ENCODE measurements at places on chromosomes 5 and 9.

- DNase-seq = no peak
Measured at GRCh38 chr5:119928974-119929373, 299.6 kb downstream of the FAM170A start.

GRCh38 chr9:115416299-115416698 lies 298.3 kb upstream of the TNC start:
- DNase-seq = no peak

- DNase-seq = no peak
Measured at GRCh38 chr5:4065472-4066320, 470.1 kb downstream of the IRX1 start.

DNA sequence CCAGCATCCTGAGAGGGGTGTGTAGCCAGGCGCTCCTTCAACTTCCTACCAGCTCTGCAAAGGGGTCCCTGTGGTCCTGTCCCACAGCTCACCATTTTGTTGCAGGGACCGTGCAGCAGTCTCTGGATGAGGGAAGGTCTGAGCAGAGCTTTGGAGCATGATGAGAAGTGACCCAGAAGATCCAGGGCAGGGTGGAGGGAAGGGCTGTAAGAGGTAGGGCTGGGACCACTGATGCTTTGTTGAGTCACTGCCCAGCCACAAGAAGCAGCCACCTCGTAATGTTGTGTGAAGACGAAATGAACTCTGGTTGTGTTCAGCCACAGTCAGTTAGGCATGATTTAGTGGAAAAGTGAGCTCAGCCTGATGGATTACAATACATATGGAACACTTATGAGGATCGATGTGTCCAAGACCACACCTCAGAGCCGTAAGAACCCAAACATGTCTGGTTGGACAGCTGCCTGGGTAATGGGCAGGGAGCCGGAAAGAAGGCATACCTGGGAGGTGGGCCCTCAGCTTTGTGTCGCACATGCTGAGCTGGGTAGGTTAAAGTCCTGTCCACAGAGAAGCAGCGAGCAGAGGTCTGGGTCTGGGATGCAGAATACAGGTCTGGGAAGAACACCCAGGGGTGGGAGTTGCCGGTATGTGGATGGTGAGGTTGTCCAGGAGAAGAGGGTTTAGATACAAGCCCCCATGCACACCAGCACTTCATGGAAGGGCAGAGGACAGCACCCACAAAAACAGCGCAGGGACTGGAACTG lies 250.1 kb downstream of the GADD45G start:
- no peak for DNase-seq

DNA sequence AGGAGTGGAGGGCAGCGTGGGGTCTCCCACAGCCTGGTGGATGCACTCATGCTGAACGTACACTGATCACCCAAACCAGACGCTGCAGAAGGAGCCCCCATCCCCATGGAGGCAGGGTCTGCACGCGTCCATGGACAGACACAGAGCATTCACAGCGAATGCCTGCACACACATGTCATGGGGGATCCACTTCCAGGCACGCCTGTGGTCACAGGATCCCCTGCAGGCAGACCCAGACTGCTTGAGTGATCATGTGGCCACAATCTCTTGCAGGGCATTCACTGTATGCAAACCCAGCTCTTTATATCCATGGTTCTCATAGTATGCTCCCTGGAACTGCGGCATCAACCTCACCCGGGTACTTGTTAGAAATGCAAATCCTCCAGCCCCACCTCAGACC lies 5.4 kb downstream of the SNCB start:
- DNase-seq = no peak

DNA sequence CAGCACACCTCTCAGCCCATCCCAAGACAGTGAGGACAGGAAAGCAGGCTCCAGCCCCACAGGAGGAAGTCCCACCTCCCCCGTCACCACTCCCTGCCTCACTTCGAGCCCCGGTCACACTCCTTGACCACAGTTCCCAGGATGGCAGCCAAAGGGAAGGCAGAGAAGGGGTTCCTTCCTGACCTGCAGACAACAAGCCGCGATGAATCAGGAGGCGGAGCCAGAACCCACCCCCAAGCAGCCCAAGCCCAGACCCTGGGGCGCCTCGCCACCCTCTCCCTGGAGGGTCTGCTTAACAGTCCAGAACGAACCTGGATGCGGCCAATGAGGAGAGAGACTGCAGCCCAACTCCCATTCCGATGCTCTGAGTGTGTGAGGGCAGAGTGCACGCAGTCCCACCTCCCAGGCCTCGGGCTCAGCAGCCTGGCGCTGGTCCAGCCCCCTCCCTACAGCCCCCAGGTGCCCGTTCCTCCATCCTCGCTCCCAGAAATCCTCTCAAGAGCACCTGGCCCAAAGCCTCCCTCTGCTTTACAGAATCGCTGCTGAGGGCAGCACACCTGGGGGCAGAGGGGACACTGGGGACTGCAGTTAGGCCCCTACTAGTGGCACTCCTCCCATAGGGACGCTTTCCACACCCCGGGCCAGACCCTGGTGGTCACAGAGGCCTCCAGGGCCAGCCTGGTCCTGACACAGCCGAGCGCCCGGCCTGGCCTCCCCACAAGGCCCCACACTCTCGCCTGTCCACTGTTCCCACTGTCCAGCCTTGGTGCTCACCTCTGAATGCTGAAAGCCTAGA lies 69.6 kb upstream of the LRRTM2 start:
- no peak for DNase-seq

- DNase-seq = no peak
Measured at GRCh38 chr5:83914662-83915418, 194.2 kb upstream of the HAPLN1 start.

Data from stimulated activated CD8-positive, alpha-beta memory T cell treated with anti-CD3 and anti-CD28 coated beads, Interleukin-15, amount 100 ng/mL, for 1 hour (primary cell).